ENCODE measurements at places on chromosomes 7 and 10.

- no peak for DNase-seq
Observed at GRCh38 chr7:72446591-72447462, 34.7 kb upstream of the CALN1 start.

- no peak for DNase-seq
Observed at GRCh38 chr7:148031019-148031418, 559.5 kb upstream of the C7orf33 start.

DNA sequence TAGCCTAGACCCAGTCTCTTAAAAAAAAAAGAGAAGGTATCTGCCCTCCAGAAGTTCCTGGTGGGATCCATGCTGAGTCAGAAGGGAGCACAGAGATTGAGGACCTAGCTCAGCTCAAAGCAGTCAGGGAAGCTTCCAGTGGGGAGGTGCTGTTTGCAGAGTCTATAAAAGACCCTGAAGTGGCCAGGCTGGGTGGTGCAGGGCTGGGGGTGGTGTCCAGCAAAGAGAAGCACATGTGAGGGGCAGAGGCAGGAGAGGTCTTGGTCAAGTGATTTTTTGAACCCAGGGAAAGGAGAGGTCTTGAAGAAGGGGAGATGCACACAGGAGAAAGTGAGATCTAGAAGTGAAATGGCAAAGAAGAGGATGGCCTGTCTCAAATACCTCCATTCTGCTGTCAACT lies 130.4 kb upstream of the PODXL start:
- DNase-seq, result no peak

DNA sequence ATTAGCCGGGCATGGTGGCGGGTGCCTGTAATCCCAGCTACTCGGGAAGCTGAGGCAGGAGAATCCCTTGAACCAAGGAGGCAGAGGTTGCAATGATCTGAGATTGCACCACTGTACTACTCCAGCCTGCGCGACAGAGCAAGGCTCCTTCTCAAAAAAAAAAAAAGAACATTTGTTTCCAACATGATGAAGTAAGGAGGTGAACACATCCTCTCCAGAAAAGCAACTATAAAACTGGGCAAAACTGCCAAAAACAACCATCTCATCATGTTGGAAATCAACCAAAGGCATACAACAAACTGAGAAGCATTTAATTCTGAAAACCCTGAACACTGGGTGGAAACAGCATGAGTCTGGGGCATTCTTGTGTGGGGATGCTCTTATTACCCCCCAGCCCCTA lies 14.3 kb downstream of the PRTFDC1 start:
- DNase-seq, result no peak

GRCh38 chr10:34029455-34029854 lies 695.0 kb upstream of the NRP1 start:
- DNase-seq, result no peak

GRCh38 chr10:3881622-3882021 lies 96.6 kb upstream of the KLF6 start:
- no peak for DNase-seq

- no peak for DNase-seq
Observed at GRCh38 chr7:106372126-106372525, 87.3 kb upstream of the NAMPT start.

DNA sequence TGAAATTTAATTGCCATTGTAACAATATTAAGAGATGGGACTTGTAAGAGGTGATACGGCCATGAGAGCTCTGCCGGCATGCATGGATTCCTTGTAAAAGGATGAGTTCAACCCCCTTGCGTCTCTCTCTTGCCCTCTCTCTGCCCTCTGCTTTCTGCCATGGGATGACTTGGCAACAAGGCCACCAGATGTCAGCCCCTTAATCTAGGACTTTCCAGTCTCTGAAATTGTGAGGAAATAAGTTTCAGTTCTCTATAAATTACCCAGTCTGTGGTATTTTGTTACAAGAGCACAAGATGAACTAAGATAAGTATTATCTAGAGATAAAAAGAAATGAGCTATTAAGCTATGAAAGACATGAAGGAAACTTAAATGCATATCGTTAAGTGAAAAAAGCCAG lies 145.7 kb upstream of the AHR start:
- DNase-seq, result no peak

DNA sequence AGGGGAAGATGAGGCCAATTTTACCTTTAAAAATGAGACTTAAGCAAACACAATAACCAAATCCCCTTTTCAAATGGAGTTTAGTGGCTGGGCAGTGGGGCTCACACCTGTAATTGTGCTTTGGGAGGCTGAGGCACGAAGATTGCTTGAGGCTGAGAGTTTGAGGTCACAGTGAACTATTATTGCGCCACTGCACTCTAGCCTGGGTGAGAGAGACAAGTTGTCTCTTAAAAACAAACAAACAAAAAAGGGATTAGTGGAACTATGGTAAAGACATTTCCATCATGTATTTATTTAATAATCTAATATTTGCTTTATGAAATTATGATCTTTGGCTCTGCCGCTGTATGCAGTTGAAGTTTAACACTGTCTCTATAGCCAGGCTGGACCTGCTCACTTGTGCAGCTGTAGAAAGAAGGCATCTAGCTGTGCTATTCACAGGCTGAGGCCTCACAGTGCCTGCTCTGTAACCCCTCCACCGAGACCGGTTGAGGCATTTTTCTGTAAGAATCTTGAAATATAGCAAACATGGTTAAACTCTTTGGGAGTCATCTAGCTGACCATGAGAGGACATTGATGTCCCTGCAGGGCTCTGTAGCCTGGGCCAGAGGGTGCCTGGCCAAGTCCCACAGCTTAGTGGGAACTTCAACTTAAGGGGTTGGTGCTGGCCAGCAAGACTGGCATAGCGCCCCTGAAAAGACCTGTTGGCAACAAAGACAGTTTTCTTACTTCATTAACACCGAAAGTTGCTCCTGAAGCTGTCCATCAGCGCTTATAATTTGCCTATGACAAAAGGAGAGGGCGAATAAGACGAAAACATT lies 131.8 kb downstream of the BMPER start:
- no peak for DNase-seq

DNA sequence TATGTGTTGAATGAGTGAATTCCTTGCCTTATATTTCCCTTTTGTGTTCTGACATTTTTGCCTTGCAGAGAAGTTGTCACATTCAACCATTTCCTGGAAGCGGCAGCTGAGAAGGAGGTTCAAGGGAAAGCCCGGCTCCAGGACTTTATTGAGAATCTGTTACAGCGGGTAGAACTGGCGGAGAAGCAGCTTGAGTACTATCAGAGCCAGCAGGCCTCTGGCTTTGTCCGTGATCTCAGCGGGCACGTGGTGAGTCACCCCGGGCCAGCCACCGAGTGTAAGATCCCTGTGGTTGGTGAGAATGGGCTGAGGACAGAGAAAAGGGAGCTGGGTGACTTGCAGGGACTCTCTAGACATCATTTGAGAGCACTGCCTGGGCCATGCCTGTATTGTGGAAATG lies 14.2 kb downstream of the ZNF365 start:
- DNase-seq, result no peak

DNA sequence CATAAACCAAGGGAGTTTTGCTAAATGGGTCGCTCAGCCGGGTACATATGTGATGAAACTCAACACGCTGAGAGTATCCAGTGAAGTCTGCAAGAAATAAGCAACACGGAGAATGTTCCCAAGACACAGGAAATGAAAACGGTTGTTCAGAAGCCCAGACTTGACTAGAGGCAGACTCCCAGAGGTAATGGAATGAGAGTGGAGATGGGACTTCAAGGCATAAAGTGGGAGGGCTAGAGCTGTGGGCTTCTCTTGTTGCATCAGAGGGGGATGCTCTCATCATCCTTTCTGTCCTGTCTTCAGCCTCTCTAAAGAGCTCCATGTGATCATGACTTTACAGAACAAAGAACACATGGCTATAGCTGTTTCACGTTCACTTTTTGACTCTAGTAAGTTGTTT lies 88.3 kb downstream of the BAMBI start:
- no peak for DNase-seq

- DNase-seq, result no peak
Observed at GRCh38 chr7:91325726-91326125, 61.5 kb downstream of the FZD1 start.

- DNase-seq, result no peak
Observed at GRCh38 chr7:26777385-26777784, 87.0 kb downstream of the SKAP2 start.

DNA sequence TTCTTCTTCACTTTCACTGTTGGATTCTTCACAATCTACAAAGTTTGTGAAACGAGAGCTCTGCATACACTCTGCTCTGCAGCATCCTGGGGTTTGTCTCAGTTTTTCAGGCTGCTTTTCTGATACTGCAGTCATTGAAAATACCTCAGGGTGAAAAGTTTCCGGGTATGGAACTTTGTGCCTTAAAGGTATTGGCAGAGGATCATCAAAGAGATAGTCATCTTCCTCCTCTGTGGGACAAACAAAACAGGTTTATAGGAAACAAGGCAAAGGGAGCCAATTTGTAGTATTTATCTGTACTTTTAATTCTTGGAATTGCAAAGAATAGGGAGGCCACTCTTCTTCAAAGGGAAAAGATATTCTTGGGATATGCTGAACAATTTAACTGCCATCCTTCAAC lies 30.4 kb downstream of the SUV39H2 start:
- DNase-seq, result no peak

DNA sequence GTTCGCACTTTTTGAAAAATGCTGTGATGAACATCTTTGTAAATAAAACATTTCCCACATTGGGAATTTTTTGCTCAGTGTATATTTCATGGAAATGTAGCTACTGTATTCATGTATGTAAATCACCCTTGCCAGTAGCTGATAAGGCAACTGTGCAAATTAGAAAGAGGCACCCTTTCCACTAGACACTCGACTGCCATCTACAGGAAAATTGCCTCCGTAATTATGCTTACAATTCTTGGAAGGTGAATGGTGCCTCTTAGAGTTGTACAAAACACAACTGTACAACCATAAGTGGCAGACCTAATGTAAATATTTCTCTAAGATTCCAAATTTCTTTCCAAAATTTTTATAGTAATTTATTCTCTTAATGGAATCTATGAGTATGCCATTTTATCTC lies 491.7 kb downstream of the CCSER2 start:
- no peak for DNase-seq

- no peak for DNase-seq
Observed at GRCh38 chr7:88686468-88687229, 72.9 kb upstream of the ZNF804B start.

DNA sequence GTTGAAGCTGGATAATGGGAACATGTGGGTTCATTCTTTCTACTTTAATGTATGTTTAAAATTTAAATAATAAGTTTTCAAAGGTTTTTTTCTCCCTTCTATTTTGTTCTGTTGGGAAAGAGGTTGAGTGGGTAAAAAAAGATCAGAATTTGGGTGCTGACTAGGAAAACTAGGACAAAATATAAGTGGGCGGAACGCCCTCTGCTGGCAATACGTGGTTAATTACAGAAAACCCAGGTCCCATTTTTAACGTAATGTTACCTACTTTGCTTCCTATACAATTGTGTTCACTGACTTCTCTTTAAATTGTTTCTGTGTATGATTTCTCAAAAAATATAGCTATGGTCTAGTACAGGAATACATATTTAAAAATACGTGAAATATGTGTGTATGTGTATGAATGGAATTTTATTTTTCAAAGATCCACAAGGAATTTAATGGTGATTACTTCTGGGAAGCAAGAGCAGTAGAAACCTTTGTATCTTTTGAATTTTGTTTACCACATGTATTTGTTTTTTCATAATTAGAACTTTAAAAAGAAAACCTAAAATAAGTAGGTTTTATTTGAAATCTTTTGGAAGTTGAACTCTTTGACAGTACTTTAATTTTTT lies 8.7 kb downstream of the ECD start:
- DNase-seq, result peak; percentile 54

DNA sequence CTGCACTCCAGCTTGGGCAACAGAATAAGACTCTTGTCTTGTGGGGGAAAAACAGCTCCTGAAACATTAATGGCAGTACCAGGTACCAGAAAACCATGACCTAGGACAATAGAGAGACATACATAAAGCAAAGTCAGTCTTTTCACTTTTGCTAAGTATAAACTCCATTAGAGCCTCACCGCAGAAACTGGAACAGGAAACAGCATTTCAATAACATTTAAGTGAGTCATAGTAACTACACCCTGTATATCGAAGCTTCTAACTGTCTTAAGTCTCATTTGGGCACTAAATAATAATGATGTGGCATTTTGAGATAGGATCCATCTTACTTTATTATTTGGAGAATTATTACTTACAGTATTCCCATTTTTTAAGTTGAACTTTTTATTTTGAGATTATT lies 517.8 kb upstream of the CELF2 start:
- no peak for DNase-seq

GRCh38 chr10:74888962-74889661 lies 62.7 kb downstream of the KAT6B start:
- no peak for DNase-seq

DNA sequence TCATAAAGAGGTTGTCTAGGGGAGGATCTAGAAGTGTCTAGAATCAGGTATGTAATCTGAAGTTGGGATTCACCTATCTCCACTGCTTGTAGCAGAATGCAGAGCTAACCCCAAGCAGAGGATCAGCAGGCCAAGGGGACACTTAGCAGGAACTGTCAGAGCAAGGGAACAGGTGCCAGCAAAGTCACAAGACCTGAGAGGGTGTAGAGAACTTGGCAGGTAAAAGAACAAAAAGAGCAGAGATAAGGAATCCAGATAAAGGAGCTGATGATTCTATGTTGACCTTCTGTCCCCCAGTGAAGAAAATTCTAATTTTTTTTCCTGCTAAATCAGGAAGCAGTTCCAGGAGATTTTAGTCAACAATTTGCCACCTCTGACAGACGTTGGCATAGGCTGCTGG lies 91.4 kb upstream of the CCDC71L start:
- DNase-seq, result no peak
